ENCODE measurements at places on chromosomes 16 and 17. TPM values are rescaled to one million over a fixed set of nuclear protein-coding genes. Genes with fewer than 3 reads are reported as not detected.

DNA sequence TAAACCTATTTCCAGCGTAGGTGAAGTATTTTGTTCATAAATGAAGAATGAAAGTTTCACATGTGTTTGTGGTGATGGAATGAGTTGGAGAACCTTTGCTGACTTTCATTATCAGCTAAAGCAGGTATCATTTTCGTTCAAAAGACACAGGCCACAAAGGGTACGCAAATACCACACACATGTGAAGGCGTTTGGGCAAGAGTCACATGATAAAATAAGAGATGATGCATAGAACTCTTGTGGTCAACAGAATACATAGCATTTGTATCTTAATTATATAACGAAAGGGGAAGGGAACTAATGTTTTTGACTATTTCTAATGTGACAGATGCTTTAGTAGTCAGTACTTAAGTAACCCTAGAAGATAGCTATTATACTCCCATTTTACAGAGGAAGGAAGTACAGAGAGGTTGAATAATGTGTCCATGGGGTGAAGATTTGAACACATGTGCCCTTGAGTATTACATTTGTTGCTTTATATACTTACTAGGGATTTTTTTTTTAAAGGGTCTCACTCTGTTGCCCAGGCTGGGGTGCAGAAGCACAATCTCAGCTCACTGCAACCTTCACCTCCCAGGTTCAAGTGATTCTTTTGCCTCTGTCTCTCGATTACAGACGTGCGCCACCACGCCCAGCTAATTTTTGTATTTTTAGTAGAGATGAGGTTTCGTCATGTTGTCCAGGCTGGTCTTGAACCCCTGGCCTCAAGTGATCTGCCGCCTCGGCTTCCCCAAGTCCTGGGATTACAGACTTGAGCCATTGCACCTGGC, 4.8 kb downstream of the RPA1 start:
- DNase-seq, result no peak

GRCh38 chr16:13521356-13521755, 398.6 kb upstream of the ERCC4 start:
- no peak for DNase-seq

MYO15B gene
- polyA plus RNA-seq, result 0.72 TPM

DNA sequence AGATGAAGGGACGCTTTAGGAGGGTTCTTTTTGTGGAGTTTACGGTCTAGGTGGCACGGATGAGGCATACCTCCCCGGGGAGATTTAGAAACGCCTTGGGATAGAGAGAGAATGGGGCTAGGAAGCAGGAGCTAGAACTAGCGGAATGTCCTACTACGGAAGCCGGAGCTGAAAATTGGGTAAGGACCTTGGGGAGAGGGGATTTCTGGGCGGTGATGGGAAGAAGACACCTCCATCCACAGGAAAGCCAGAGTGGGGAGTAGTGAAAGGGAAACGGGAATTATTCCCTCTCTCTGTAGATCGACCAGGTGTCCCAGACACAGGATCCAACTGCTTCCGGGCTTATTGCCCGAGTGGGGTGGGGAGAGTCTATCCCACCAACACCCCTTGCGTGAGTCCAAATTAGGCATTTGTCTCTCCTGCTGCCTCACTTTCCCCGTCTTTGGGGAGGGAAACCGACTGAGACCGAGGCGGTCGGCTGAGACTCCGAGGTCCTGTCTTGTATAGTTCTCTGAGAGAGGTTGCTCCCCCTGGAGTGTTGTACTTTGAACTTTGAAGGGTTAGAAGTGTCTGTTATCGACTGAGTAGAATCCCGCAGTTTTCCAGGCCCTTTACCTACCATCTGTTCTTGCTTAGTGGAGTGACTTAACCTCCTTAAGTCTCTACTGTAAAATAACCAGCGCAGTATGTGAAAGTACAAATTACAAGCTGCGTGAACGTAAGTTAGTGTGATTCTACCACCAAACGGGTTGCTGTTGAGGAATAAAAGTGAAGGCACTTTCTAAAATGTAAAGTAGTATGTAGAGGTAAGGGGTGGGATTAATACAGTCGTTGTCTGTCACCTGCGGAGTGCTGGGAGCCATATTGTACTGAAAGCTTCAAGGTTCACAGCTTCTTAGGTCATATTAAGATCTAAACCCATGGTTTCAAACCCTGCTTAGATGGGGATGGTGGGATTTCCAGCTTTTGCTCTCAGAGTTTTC, 1.0 kb downstream of the RSPRY1 start:
- DNase-seq, result no peak

- no peak for DNase-seq
Observed at GRCh38 chr17:39666601-39667261, 1.5 kb upstream of the PNMT start.

DNA sequence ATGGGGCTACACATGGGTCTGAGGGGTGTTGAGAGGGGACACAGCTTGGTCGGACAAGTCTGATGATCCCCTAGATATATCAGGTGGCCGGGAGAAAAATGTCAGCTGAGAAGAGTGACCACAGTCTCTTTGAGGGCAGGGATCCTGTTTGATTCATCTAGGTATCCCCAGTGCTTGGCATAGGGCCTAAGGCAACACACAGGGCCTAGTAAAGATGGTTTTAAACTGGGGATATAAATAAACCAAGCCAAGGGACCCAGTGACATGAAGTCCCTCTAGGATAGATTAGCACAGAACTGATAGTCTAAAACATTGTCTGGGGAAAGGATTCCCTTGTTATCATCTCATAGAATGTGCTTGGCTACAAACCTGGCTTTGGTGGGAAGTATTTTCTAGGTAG, 1.4 kb downstream of the ERCC4 start:
- DNase-seq, result no peak

BAHCC1 gene
- polyA plus RNA-seq, result 3.1 TPM

DNA sequence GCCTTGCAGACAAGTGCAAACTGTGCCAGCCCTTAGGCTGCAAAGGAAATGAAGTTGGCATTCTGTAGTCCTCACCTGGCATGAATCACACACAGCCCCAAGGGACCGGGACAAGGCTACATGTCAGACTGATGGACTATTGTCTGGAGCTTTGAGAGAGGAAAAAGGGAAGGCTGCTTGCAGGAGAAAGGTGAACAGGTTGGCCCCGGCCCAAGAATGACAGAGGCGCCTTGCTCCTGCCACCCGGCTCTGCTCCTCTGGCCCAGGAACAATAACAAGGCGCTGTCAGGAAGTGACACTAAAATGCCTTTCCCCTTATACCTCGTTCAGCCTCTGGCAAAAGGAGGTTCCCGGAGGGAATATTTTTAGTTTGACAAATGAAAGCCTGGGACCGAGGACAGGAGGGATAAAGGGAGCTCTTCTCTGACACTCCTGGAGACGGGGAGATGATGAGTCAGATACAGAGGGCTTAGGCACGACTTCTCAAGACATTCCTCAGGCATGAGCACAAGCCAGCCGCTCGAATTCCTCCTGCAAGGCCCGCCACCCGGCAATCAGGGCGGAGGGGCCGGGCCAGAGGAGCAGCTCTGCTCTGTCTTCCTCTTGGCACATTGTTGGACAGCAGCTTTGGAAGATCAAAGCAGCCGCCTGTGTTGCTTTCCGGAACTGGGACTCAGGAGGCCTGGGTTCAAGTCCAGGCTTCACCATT, 105.8 kb downstream of the NOG start:
- peak; percentile 92 for DNase-seq

- DNase-seq, result no peak
Observed at GRCh38 chr17:78645421-78646295, 68.5 kb upstream of the DNAH17 start.

CTRB1 gene
- not detected for polyA plus RNA-seq

DNA sequence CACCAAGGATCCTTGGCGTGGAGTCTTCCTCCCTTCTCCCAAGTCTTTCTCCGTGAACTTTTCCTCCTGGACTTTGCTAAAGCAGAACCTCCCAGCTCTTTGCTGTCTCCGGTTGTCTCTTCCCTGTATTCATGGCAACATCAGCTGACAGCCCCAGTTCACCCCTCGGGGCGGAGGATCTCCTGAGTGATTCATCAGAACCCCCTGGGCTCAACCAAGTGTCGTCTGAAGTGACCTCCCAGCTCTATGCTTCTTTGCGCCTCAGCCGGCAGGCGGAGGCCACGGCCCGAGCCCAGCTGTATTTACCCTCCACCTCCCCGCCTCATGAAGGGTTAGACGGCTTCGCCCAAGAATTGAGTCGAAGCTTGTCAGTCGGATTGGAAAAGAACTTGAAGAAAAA, 943 bp downstream of the CNTROB start:
- DNase-seq, result no peak

GRCh38 chr17:34464812-34465211, 101.8 kb upstream of the CCL1 start:
- no peak for DNase-seq

- no peak for DNase-seq
Observed at GRCh38 chr17:65586899-65587298, 25.5 kb upstream of the AXIN2 start.

DNA sequence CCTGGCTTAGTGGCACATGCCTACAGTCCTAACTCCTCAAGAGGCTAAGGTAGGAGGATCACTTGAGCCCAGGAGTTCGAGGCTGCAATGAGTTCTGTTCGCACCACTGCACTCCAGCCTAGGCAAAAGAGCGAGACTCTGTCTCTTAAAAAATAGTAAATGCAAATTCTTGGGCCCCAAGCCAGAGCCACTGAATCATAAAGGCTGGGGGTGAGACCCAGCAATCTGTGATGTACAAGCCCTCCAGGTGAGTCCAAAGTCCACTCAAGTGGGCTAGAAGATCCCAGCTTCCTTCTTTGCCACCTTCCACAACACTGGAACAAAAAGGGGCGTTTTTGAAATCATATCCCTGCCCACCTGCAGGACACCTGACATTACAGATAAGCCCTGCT, 16.9 kb downstream of the TRIM25 start:
- no peak for DNase-seq

DNA sequence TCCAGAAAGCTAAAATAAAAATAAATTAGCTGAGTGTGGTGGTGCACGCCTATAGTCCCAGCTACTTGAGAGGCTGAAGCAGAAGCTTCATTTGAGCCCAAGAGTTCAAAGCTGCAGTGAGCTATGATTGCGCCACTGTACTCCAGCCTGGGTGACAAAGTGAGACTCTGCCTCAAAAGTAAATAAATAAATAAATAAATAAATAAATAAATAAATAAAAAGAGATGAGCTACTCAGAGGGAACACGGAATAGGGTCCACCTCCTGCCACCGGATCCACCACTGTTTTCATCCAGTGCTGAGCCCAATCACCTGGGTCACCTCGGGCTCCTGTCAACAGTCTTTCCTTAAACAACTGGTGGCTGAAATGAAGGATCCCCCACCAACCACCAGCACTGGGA, 6.7 kb upstream of the DPEP3 start:
- DNase-seq, result no peak

- no peak for DNase-seq
Observed at GRCh38 chr16:78005881-78006280, 16.5 kb upstream of the CLEC3A start.

- DNase-seq, result no peak
Observed at GRCh38 chr17:48556229-48556575, 11.3 kb upstream of the HOXB2 start.

DNA sequence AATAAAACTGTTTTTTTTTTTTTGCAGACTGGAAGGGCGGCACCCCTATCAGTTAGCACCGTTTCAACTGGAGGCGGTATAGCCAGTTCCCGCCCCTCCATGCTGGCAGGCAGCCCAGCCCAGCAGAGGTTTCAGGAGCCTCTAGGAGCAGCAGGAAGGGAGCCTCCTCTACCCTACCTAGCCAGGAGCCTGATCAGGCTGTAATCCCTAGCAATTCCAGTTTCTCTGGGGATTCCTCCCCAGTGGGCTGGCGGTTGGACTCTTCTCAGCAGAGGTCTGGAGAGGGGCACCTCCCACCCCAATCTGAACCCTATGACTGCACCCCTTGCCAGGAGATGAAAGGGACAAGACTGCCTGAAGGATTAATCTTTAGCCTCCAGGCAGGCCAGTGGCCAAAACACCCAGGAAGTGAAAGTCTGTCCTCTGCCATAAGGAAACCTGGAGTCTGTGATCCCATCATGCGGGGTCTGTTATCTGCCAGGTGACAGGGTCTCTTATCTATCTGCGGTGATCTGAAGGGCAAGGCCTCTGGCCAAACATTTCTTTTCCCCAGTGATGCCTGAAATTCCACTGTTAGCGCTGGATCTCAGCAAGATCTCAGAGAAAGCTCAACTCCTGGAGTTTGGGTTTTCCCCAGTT, 4.9 kb upstream of the CDH1 start:
- no peak for DNase-seq

PPP1R27 gene
- not detected for polyA plus RNA-seq

GRCh38 chr16:84303023-84303422, 8.3 kb downstream of the WFDC1 start:
- peak; percentile 83 for DNase-seq

DNA sequence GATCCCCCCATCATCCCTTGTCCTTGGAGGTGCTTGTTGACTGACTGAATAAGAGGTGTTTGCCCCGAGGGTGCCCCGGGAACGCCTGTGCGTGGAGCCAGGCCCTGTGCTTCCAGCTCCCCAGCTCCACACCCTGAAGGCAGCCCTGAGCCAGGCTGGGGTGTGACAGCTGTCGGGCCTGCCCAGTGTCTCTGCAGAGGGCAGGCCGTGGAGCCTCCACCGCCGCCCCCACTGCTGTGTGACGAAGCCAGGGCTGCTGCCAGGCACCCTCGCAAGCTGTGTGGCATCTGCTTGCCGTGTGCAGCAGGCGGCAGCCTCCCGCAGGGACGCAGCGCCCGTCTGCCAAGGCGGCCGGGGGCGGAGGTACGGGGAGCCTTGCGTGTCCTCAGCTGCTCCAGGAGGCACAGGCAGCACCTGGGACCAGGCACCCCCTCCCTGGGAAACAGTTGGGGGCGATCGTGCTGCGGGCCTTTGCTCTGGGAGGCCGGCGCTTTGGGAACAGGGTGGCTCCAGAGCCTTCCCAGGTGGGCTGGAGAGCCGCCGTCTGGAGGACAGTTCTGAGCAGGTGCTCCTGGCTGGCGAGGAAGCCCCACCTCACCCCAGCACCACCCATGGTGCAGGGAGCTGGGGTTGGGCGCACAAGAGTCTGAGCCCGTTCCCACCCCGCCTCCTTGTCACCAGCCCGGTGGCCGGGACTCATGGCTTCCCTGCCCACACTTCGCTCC, 26.6 kb downstream of the GSE1 start:
- DNase-seq, result no peak
